ENCODE measurements at places on chromosomes 12 and 14.

- DNase-seq = no peak
Observed at GRCh38 chr14:72700338-72701236, 193.3 kb downstream of the DPF3 start.

- peak; percentile 2 for DNase-seq
Observed at GRCh38 chr14:49306152-49306751, 279.9 kb downstream of the RPS29 start.

GRCh38 chr12:59780605-59781135, 184.8 kb downstream of the SLC16A7 start:
- no peak for DNase-seq

DNA sequence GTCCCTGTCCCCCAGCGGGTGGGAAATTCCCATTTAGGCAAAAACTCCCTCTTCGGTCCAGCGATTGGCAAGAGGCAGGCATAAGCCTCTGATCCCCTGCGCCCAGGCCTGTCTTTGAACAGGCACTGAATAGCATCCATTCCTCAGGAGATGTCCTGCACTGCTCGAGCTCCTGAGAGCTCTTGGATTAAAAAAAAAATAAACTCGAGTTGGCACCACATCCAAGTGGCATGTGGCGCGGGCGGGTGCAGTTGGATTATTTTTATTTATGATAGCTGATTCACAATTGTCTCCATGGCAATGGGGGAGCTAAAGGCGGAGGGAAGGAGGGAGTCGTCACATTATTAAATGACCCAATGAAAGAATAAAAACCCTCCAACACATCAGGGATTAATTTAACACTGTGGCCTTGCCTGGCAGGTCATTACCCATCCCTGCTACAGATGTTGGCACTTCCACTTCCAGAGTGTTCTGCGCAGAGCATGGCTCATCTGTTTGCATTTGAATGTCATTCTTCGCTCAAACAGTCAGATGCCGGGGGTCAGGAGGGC, 207.2 kb downstream of the AACS start:
- DNase-seq = no peak

DNA sequence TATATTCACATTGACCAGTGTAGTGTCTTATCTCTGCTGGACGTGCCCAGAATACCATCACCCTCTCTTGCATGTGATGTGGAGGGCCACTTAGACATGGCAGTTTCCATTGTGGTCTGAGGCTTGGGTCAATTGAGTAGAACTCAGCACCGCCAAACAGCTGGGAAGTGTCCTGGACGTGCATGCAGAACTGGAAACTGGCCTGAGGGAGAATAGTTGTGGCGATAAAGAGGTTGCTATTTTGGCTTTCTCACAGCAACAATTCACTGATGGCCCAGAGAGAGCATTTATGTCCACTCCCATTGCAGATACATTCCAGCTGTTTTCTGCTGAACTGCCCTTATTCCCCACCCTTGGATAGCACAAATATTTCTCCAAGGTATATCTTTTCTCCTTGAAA, 210.1 kb upstream of the DAAM1 start:
- DNase-seq = no peak

DNA sequence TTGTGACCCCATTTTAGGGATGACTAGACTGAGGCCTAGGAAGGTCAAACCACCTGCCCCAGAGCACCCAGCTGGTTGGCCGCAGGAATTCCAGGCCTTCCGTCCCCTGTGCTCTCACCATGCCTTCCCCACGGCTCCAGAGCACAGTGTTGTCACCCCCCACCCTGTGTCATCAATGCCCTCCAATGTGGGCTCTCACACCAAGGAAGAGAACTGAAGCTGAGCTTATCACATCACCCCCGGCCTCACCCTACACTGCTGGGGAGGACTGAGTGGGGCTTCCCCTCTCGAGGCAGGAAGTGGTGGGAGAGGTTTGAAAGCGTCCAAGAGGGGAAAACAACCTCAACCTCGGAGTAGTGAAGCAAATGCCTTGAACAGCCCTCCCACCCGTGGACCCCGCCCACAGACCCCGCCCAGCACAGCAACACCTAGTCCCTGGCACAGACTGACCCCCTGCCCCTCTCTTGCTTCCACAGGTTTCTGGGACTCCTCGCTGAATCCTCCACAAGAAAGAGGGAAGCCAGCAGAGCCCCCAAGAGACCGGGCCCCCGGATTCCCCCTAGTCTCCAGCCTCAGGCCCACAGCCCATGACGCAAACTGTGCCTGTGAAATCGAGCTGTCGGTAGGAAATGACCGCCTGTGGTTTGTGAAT, 97.2 kb downstream of the LGMN start:
- DNase-seq = peak; percentile 88

GRCh38 chr14:81971911-81972310, 438.3 kb upstream of the SEL1L start:
- no peak for DNase-seq

DNA sequence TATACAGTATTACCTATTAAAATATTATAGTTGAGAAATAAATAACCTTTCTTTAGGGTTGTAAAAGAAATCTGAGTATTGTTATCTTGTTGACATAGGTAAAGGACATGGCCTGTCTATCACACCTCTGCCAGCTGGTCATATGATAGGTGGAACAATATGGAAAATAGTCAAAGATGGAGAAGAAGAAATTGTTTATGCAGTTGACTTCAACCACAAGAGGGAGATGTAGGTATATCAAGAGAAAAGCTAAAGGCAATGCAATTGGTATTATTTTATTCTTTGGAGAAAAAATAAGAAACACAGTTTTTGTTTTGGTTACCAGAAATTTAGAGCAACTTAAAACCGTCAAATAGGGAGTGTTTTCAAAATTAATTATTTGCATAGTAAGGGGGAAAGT, 13.5 kb downstream of the CPSF2 start:
- peak; percentile 19 for DNase-seq

- DNase-seq = peak; percentile 87
Observed at GRCh38 chr14:100065111-100065871, at the start of gene EVL. TSS of gene EVL (plus strand) at chr14:100065422. CDS start at chr14:100065501, 79 bp downstream.

- DNase-seq = no peak
Observed at GRCh38 chr12:59763835-59764234, 168.0 kb downstream of the SLC16A7 start.

DNA sequence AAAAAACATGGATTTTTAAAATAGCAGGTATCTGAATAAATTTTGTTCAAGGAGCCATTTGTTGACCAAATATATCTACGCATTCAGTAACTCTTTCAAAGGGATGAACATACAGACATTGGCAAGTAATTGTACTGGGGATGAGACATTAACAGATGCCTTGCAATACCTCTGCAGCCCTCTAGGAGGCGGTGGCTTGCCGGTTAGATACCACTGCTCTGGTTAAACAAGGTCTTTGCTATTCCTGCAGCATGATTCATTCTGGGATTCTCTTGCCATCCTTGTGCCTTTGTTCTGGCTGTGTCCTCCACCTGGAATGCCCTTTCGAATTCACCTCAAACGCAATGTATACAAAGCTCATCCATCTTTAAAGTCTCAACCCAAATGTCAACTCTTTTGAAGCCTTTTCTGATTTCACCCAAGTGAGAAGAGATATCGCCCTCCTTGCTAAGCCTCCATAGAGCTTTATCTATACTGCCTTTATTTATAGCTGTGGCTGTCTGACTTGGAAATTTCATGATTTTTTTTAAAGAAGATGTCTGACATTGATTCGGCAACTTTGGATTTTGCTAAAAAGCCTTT, 131.0 kb upstream of the SRRM4 start:
- no peak for DNase-seq

DNA sequence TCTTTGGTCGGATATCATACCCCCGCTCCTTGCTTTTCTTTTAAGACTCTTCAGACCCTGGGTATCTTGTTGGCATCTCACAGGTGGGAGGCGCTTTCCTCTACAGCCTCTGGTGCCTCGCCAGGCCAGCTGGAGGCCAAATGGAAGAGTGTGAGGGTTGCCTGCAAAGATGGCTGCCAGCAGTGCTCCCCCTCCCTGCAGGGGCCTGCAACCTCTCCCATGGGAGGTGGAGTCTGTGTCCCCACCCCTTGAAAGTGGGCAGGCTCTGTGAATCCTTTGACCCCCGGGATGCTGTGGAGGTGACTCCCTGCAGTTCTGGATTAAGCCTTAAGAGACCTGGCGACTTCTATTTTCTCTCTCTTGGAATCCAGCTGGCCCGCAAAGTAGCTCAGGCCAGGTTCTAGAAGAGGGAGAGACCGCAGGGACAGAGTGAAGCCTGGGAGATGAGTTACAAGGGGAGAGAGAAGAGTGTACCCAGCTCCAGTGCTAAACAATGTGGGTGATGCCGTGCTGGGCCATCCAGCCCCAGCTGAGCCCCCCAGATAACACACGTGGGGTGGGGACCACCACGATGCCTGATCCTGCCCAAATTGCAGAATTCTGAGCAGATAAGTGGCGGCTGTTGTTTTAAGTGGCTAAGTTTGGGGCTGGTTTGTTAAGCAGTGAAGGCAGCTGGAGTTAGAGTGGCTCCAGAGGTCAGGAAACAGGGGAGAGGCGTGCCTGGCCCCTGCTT, 37.9 kb upstream of the NCOR2 start:
- DNase-seq = no peak

- no peak for DNase-seq
Observed at GRCh38 chr14:24233538-24233866, 773 bp downstream of the GMPR2 start.

DNA sequence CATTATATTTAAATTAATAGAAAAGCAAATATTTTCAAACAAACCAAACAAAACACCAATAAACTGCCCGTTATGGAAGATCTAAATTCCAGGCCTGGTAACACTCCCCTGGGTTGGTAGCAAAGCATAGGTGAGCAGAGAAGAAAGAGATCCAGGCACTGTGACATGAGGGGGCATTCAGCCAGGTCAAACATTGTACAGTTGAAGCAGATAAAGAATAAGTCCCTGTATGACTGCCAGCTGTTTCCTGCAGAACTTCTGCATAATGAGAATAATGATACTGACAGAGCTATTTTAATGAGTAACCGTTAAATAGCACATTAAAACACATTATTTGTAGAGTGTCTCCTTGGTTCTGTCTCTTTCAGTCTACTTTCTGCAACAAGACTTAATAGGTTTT, 35.4 kb downstream of the SLC38A1 start:
- no peak for DNase-seq

DNA sequence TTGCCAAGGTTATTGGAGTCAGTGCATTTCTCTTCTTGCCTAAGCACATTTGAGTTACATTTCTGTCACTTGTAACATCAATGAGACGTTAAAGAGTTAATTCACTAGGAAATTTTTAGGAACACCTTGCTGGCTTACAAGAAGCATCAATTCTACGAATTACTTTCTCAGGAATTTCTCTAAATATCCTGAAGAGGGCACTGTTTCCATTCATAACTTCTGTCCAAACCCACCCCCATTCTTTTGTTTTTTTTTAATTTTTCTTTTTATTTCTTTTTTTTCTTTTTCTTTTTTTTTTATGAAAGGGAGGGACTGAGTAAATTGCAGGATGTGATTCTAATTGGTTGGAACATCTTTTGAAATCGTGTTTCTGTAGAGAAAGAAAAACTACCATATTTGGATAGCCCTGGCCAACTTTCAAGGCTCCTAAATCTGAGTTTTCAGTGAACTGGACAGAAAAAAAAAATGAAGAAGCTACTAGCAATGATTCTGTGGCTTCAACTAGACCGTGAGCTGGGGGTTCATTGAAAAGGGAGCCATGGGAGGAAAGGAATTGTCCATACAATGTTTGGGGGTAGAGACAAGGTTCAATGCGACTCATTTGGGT, 285.3 kb downstream of the DAD1 start:
- peak; percentile 6 for DNase-seq

DNA sequence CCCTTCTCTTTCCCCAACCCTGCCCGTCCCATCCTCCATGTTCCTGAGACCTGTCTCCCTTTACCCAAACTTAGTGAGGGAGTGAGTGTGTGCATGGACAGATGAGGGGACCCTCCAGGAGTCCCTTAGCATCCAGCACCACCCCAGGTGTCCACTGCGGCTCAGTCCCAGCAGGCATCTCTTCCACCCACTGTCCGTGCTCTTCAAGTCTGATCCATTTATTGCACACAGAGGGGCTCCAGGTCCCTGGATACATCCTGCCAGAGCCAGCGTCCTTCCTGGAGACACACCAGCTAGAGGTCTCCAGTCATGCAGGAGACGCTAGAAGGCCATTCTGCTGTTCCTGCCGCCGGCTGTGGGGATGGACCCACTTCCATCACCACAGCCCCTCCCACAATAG, 239.2 kb downstream of the ADGRD1 start:
- DNase-seq = no peak

- no peak for DNase-seq
Observed at GRCh38 chr12:80470403-80470802, 26.4 kb downstream of the PTPRQ start.

DNA sequence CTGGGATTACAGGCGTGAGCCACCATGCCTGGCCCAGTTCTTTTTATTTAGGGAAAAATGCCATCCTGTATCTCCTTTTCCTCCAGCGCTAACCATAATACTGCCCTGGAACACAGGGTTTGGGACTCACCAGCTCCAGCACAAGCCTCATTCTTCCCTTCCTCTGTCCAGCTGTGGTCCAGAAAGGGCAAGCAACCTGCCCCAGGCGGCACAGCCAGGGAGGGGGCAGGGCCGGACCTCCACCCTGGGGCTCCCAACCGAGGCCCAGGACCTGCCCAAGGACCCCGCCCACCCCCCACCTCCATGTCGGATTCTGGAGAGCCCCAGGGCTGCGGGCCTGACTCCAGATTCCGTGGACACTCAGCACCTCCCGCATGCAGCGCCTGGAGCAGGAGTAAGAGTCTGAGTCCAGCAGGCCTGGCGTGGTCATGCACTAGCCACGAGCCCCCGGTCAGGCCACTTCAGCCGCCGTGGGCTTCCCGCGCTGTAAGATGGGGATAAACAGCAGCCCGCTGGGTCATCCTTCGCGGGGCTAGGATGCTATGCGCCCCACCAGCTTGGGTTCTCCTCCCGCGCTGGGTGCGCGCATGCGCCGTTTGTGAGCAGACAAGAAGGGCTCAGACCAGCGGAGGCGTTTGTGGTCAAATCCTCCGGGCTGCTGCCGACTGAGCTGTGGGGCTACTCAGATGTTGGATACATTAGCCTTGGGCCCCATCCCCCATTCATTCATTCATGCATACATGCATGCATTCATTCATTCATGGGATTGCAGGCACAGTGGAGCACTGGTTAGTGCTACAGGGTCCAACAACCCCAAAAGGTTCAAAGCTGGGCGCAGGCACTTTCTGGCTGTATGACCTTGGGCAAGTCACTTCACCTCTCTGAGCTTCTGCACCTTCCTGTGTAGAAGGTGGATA, 16.3 kb downstream of the TMEM119 start:
- DNase-seq = no peak

DNA sequence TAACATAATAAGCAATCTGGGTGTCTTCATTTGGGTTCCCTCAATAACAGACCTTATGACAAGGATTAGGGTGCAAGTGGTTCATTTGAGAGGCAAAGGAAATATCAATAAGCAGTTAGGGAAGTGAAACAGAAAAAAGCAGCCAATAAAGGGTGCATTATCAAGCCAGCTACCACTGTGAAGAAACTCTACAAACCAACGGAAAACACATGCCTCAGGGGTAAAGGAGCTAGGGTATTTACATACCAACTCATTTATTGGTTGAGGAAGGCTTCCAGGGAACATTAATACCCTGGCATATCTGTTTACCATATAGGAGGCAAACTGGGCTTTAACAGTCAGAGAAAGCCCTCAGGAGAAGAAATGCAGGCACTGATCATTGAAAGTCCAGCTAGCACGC, 22.7 kb upstream of the IFNG-AS1 start:
- no peak for DNase-seq

- no peak for DNase-seq
Observed at GRCh38 chr12:59858508-59859170, 262.8 kb downstream of the SLC16A7 start.

GRCh38 chr12:63525831-63526230, 142.5 kb downstream of the DPY19L2 start:
- DNase-seq = no peak
